Chondrocyte (in vitro differentiated cells): ENCODE measurements at places on chromosomes 2 and 18. TPM values are rescaled to one million over a fixed set of nuclear protein-coding genes. Genes with fewer than 3 reads are reported as not detected.

DNA sequence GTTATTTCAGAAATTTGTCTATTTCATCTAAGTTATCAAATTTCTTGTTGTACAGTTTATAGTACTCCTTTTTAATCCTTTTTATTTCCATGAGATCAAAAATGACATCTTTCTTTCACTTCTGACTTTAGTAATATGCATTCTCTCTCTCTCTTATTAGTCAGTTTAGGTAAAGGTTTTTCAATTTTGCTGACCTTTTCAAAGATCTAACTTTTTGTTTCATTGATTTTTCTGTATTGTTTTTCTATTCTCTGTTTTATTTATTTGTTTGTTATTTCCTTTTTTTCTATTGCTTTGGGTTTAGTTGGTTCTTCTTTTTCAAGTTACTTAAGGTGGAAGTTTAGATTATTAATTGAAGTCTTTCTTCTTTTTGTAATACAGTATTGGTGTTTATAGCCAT lies 294.2 kb downstream of the CCDC85A start:
- DNase-seq: no peak

Gene SERPINB7
- total RNA-seq: not detected in 3 replicates

Gene CRYGC
- not detected in 3 replicates for total RNA-seq

Gene CDCA7
- 5.4 to 8.7 TPM (median 5.9 TPM) in 3 replicates for total RNA-seq

- no peak for DNase-seq
These were observed 64.8 kb upstream of the EML6 start for GRCh38 chr2:54658564-54659071.

GRCh38 chr2:231611273-231612108 lies 18.8 kb downstream of the TEX44 start:
- no peak for DNase-seq

DNA sequence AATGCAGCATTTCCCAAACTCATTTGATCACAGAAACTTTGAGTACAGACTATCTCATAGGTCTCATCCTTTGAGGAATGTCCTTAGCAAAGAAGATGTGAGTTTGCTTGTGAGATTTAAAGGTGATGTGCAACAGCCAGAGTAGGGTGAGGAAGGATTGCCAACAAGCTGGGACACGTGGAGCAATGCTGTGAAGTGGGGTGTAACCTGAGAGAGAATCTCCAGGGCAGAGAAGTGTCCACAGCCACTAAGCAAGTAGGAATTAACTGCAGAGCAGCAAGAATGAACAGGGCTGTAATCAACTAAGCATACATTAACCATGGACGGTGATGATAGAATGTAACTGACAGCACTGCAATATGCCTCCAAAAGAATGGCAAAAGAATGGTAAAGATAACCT lies 469.9 kb upstream of the NRP2 start:
- DNase-seq: no peak
